ENCODE measurements at places on chromosomes 11 and 22.

DNA sequence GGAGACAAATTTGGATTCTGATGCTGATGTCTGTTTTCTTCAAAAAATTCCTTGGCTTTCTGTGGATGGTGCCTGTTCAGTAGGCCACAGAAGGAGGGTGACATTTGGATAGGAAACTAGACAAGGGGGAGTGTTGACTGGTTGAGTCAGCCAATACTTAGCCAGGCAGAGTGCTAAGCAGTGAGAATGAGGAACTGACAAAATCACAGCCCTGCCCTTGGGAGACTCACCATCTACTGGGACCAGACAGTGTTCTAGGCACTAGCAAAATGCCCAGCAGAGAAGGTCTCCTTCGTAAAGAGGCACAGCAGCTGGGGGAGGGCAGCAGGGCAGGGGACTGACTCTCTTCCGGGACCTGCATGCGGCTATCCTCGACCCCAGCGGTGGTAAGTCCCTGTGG, 190.2 kb downstream of the DSCAML1 start:
- DNase-seq = peak; percentile 49

GRCh38 chr11:32594272-32594671, 10.6 kb downstream of the EIF3M start:
- DNase-seq = peak; percentile 32

DNA sequence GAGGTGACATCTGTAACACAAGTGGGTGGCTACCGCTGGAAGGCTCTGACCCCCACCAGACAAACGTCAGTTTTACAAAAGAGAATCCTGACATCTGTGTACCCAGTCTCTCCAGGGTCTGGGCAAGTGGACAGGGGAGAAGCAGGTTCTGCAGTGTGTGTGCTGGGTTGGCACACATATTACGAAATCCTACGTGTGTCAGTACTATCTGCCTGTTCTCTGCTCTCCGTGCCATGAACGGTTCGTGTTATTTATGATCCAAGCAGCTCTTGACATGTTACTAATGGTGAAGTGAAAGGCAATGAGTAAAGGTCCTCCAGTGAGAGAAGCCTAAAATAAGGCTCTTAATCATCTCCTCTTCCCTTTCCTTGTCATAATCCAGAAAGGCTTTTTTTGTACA, 201.5 kb upstream of the MTMR2 start:
- DNase-seq = no peak

GRCh38 chr11:7486781-7487140, 1.5 kb downstream of the OLFML1 start:
- DNase-seq = no peak

DNA sequence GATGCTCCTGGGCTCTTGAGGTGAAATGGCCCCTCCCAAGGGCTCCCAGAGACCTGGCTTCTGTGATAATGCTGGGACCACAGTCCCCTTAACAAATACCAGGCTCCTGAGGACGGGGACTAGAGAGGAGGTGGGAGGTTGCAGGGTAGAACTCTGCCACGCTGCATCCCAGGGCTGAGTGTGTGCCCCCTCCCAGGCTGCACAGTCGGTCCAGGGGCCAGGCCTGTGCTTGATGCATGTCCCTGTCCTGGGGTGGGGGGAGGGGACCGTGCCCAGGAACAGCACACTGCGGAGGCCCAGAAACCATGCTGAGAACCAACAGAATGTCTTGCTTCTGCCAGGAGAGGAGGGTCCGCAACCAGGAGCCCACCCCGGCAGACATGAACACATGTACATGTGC, 9.3 kb downstream of the CSF2RB start:
- no peak for DNase-seq

- no peak for DNase-seq
Observed at GRCh38 chr11:125959931-125960330, 14.1 kb downstream of the VSIG10L2 start.

GRCh38 chr11:100080821-100081220, 606.3 kb upstream of the ARHGAP42 start:
- DNase-seq = no peak

GRCh38 chr11:30377347-30377746, 54.4 kb downstream of the ARL14EP start:
- no peak for DNase-seq

DNA sequence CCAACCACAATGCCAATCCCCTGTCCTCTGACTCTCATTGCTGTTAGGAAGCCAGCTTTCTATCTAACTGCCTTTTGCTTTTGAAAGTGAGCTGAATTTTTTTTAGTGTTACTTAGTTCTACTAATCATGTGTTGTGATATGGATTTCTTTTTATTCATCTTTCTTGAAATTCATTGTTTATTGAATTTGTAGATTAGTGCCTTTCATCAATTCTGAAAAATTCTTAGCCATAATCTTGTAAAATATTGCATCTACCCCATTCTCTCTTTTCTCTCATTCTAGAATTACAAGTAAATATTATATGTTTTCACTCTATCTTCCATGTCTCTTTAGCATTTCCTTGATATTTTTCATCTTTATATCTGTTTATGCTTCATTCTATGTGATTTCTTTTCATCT, 47.8 kb downstream of the DDIAS start:
- no peak for DNase-seq

DNA sequence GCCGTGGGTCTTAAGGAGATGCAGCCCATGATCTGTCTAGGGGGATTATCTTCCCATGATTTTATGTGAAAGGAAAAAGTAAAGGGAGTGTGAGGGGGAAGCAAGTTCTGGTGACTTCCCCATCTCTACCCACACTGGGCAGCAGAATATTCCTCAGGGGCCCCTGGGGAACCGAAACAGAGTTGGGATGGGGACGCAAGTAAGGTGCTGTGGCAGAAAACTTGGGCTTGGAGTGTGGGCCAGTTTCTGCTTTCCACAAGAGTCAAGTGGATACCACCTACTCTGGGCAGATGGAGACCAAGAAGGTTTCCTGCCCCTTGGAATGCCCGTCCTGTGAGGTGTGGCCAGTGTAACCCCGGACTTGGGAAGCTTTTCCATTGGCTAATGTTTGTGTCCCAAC, 64.4 kb downstream of the SGSM3 start:
- DNase-seq = peak; percentile 80

DNA sequence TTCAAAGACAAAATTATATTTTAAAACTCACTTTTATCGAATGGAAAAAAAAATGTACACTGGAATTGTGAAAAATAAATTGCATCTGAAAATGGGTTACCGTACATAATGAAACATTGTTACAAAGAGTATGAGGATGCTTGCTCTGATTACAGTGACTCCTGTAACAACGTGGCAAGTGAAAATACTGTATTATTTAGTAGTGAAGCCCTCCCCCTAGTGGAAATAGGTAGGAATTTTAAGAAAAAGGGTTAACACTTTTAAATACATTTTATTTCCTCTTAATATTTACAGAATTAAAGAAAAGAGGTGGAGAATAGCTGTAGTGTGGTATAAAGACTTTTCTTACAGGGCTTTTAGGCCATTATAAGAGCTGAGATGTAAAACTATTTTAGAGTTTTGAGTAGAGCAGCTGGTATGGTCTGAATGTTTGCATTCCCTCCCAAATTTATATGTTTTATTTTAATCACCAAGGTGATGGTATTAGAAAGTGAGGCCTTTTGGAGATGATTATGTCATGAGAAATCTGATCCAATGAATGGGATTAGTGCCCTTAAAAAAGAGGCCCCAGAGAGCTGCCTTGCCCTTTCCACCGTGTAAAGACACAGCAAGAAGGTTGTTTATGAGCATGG, 25.2 kb downstream of the FAM76B start:
- DNase-seq = peak; percentile 53

DNA sequence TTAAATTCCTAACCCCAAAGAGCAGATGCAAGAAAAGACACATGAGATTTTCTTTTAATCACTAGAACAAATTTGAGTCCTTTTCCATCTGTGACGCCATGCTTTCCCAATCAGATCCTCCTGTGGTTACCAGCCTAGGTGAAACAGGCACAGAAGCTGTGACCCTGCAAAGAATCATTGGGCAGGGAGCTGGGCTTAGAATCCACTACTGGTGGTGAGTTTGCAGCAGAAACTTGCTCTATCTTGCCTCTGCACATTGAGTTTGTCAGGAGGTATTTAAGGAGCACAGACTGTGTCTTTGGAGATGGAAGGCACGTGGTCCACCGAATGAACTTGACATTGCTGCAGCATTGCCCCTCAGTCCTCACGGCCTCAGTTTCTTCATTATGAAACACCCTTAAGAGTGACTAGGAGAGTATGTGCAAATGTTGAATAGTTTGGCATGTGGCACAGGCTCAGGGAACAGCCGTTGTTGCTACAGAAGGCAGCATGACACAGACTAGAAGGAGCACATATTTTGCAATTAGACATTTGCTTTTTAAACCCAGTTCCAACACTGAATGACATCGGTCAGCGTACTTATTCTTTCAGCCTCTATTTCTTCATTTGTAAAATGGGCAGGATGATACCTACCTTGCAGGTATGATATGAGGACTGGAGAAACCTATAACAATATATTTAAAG, 127.6 kb downstream of the DBX1 start:
- no peak for DNase-seq

GRCh38 chr22:22571862-22572261, 12.8 kb upstream of the PRAME start:
- no peak for DNase-seq

DNA sequence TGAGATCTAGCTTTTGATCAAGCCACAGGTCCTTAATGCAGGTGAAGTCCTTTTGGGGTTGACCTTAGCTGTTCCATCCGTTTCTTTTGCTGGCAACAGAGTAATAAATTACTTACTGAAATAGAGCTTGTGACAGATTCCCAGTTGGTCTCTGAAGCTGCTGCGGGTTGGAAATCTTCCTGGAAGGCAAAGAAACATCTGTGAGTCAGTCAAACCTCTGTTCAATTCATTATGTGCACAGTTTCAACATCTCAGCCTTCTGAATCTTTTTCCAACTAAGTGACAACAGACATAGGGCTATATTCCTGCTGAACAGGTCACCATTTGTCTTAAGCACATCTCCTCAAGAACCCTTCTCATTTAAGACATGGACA, 88.9 kb upstream of the DDI1 start:
- DNase-seq = no peak

DNA sequence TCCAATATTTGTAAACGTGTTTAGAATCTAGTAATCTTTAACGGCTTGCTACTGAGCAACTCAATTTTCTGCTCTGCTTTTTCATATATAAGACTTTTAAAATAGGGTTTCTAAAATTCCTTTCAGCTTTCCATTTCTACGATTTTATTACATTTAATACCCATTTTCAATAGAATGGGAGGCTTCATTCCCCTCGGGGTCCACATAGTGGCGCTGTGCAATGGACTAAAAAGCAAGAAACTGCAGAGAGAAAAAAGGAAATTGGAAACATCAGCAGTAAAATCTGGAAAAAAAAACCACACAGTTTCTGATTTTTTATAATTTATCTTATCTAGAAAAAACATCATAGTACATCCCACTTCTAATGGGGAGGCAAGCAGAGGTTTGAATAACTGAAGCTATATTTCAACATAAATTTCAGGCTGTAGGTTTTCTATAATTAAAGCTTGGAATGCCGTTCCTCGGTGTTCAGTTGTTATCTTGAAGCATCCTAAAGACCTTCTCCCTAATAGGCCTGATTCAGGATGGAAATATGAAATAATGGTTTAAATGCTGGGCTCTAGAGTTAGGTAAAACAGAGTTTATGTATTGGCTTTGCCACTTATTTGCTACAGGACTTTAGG, 18.7 kb upstream of the JHY start:
- peak; percentile 85 for DNase-seq

- DNase-seq = no peak
Observed at GRCh38 chr22:23305922-23306374, 125.6 kb downstream of the BCR start.

GRCh38 chr22:33798401-33798800, 121.9 kb downstream of the LARGE1 start:
- DNase-seq = no peak

- DNase-seq = no peak
Observed at GRCh38 chr11:117528097-117528721, 200.6 kb downstream of the CEP164 start.

Data from suppressor macrophage treated with lipopolysaccharide for 1 hour (primary cell).